ENCODE measurements at places on chromosomes 16 and 17.
A peak's percentile ranks its signal among the peaks of the same experiment; 100 is the strongest.

DNA sequence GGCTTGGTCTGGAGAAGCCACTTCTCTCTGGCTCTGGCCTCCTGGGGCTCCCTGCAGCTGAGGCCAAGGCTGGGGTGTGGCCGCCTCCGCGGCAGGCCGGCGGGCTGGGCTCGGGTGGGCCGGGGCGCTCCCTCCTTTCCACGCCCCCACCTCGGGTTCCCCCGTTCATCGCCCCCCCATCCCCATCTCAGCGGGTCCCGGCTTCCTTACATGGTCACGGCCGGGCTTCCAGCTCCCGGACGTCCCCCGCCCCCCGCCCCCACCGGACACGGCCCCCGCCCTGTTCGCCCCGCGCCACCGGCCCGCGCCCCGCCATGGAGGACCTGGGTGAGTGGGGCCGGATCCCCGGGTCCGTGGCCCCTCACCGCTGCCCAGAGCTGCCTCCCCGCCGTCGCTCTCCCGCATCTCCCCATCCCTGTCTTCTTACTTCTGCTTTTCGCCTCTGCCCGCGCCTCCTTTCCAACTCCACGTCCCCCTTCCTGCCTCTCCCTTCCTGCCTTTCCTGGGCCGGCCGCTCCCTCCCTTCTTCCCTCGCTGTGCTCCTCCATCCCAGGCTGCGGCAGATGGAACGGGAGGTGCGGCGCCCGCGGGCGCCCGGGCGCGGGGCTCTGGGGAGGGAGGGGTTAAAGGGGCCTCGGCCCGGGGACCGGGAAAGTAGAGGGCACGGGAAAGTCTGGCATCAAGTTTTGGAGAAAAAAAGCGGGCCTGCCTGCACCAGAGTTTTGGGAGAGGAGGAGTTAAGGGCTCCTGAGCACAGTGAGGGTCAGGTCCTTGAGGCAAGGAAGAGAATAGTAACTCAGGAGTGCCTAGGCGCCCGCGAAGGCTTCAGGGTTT, at the start of gene TGFB1I1:
Gene TGFB1I1, plus strand, starts transcription at position 278 of the 834 bp plus-strand sequence. Its CDS starts 37 bp downstream, at position 315.
- DNase-seq, result no peak

DNA sequence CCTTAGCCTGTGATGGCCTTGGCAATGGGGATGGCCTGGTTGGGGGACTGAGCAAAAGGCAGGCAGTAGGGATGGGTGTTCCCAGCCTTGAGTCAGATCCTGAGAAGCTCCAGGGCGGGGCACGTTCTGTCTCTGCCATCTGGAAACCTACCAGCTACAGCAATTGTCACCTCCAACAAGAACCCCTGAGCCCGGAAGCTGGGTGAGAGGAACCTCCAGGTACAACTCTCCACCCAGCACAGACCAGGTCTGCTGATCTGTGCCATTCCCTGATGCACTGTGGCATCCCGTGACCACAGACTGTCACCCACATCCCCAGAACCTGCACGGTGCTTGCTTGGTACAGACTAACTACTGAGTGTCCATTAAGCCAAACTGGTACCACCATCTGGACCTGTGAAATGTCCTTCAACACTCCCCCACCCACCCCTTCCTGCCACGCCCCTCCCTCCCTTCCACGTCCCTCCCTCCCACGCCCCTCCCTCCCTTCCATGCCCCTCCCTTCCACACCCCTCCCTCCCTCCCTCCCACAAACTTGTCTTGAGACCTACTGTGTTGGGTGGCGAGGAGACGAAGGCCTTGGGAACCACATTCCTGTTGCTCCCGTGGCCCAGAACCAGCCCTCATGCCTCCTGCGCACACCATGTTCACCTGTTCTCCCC, 16.6 kb downstream of the MYO15B start:
- DNase-seq, result no peak

DNA sequence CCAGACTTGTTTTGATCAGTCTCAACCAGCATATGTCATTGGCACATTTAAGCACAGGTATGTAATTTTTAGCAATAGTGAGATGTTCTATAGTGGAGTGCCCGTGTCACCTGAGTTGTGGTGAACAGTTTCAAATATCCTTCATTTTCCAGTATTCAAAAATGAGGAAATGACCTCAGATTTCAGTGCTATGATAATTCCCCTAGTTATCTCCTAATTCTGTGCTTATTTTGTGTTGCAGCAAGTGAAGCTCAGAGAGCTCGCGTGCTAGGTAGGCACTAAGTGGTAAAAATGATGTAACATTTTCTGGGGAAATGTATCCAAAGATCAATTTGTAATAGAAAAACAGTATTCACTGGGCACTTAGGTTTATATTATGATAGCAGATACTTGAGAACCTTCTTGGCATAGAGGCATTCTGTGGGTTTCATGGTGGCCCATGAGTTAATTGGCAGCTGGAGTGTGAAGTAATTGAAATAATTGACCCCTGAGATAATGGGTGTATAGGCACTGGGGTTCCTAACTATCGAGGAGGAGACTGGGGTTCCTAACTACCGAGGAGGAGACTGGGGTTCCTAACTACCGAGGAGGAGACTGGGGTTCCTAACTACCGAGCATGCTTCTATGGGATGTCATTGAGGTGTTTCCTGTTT, 159.1 kb downstream of the PRKCA start:
- DNase-seq, result no peak

DNA sequence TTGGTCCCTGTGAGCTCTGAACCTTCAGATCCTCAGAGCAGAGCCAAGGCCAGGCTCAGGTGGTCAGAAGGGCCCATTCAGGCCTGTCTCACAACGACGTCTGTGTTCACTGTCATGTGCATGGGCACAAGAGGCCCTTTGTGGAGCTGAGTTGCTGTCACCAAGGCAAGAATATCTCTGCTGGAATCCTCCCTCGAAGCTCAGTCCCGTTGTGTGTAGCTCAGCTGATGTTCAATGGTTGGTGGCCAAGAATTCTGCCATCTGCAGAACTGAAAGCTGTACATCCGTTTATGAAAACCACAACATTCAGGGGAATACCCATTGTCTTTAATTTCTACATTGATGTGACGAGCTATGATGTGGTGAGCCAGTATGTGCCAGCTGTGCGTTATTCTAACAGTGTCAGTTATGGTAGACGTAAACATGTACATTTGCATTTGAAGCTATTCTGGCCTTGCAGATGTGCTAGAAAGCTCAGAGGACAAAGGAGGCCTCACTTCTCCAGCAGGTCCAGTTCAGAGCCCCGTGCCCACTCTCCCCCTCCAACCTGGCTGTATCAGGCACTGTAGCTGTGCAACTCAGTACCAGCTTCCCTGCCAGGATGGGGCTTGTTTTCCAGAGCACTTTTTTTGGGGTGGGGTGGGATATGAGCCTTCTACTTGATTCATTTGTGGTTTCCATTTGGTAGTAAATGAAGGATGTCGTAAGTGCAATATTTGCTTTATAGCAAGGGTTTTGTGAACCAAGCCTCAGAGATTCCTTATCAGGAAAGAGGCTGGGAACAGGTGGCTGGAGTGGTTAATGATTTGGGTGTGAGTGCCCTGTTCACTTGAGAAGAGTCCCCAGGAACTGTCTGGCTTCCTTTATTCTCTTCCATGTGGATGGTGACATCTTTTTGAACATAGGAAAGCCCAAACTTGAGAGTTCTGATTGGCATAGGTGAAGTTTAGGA, 56.1 kb downstream of the B9D1 start:
- DNase-seq, result peak; percentile 89

DNA sequence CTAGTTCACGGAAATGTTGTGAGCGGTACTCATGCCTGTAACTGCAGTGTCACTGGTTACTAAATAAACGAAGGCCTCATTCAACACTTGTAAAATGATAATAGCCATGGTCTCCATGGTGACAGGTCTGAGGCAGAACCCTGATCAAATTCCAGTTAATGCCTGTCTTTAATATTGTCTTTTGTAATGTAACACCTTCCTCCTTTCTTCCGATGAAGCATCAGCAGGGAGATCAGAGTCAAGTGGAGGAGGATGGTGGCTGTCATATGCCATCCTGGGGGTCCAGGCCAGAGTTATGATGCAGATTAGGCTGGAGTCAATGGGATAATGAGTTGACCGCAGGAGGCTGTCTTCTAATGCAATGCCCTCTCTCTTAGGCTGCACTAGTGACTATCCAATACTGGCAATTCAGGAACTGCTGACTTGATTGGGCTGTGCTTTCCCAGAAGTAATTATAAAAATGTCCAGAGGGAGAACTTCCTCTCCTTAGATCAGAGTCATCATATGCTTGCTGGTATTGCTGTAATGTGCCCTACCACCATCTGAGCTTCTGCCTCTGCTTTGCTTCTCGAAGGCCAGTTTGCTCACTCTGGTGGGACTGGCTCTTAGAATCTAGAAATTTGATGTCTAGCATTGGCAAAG, 419.1 kb downstream of the CA10 start:
- DNase-seq, result no peak

- DNase-seq, result no peak
Observed at GRCh38 chr17:74892013-74892841, 1.2 kb downstream of the FADS6 start.
